ENCODE measurements at places on chromosomes 6 and 20.

DNA sequence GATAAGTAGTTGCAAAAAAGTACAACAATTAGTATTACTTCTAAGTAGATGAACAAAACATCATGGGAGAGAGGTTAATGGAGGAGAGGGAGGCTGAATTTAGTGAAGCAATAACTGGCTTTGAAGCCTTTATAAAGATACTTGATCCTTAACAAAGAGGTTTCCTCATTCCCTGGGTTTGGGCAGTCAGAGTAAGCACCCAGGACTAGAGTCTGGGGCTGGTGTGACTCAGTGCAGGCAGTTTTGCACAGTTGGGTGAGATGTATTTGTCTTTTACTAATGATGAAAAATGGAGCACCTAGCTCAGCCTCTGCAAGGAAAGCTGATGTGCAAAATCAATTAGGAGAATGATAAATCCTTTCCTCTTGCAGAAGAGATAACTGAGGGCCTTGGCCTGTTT, 11.8 kb upstream of the OPN5 start:
- DNase-seq: no peak

- peak; percentile 15 for DNase-seq
Measured at GRCh38 chr20:54177378-54177777, 3.6 kb upstream of the CYP24A1 start.

- DNase-seq: no peak
Measured at GRCh38 chr6:827431-827830, 134.5 kb upstream of the EXOC2 start.

GRCh38 chr6:48429021-48429420, 318.0 kb upstream of the PTCHD4 start:
- DNase-seq: no peak

- no peak for DNase-seq
Measured at GRCh38 chr6:143549949-143550268, 38.4 kb upstream of the FUCA2 start.

GRCh38 chr6:69868252-69868804, 2.0 kb downstream of the COL19A1 start:
- DNase-seq: no peak

DNA sequence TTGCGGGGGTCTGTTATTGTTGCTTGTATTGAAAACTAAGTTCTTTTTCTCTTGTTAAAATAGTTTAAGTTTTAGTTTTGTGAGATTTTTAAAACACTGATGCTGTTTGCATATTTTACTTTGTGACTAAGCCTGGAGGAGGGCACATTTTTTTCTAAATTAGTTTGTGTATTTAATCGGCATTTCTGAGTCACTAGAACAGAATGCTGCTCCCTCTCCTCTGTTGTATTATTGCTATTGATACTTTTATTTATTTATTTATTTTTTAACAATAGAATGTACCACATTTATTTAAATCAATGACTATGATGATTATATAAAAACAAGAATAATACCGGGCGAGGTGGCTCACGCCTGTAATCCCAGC, 5.1 kb upstream of the FAM50B start:
- DNase-seq: no peak

DNA sequence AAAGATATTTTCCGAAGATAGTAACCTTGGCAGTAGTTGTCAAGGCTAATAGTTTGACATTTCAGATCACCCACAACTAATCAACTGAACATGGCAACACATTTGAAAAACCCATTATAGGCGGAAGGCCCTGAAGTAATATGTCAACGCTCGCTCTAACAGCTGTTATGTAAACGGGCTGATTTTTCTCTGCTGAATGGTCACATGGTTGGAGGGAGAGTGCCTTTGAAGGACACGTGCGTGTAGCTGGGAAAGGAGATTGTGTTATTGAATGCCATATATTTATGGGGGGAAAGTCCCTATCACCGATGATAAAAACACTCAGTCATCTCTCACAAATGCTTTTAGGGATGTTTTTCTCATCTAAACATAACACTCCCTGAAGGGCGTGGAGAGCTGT, 160.0 kb upstream of the RALGAPA2 start:
- no peak for DNase-seq

DNA sequence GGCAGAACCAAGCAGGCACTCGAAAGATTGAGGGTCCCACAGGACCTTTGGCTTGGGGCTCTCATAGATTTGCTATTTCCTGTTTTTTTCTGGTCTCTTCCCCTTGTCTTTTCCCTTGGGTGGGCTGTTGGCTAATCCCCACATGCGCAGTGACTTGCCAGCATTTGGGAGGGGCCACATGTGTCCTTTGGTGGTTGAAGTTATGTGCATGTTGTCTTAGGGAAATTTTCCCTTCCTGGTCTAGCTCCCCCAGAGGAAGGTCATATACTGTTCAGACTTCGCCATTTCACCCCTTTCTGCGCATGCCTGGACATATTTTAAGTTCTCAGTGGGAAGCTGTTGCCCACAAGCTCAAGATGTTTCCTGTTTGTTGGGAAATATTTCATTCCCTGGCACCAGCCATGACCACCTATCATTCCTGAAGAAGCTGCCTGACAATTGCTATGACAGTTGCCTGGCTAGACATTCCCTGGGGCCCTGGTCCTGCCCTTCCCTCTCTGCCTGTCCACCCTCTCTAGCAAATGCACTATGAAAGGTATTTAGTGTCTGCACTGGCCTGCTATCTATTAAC, 156.2 kb upstream of the THBS2 start:
- DNase-seq: no peak

DNA sequence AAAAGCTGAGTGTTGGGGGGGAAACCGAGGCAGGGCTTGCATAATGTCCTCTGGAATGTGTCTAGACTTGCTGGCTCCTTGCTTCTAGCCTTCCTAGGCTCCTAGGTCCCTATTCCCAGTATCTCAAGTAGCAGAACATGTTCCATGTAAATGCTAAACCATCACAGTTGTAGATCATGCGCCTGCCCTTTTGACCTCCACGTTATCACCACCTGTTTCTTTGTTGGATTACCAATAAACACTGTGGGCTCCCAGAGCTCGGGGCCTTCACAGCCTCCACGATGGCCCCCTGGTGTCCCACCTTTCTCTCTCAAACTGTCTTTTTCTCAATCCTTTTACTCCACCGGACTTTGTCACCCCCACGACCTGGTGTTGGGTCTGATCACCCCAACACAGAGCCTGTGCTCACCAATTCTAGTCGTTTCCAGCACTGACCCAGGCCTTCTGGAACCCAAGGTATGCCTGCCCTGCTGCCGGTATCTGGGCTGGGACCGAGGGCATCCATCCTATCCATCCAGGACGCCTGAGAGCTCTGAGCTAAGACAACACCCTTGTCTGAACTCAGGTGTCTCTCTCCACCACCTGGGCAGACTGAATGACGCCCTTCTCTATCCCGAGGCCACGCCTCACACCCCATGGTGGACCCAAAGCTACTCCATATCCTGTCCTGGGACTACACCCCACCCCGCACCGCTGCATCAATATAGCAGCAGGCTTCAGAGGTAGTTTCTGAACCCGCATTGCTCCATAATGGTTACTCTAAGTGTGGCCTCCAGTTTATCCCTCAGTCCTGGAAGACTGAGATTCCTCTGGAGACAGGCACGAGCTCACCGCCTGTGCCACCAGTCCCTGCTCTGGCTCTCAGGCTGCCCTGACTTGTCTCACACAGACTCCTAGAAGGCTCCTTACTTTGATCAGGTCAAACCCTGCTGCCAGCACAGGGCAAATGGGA, 9.3 kb upstream of the PRR18 start:
- DNase-seq: peak; percentile 38

DNA sequence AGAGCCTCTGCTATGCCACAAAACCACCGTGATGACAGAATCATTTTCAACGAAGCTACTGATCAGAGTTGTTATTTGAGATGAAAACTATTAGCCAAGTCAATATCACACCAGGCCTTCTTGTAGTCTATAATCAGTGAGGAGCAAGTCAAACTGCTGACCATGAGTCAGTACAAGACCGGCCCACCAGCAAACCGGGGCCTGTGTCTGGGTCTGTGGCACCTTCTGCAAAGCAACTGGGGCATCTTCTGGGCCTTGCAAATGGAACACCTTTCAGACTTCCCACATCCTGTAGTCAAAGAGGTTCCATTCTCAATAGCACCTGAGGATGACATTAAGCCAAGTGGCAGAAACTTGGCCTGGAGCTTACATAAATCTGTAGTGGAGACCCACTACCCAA, 38.5 kb downstream of the CPXM1 start:
- DNase-seq: no peak

GRCh38 chr6:85404564-85405174, 45.2 kb upstream of the NT5E start:
- no peak for DNase-seq

DNA sequence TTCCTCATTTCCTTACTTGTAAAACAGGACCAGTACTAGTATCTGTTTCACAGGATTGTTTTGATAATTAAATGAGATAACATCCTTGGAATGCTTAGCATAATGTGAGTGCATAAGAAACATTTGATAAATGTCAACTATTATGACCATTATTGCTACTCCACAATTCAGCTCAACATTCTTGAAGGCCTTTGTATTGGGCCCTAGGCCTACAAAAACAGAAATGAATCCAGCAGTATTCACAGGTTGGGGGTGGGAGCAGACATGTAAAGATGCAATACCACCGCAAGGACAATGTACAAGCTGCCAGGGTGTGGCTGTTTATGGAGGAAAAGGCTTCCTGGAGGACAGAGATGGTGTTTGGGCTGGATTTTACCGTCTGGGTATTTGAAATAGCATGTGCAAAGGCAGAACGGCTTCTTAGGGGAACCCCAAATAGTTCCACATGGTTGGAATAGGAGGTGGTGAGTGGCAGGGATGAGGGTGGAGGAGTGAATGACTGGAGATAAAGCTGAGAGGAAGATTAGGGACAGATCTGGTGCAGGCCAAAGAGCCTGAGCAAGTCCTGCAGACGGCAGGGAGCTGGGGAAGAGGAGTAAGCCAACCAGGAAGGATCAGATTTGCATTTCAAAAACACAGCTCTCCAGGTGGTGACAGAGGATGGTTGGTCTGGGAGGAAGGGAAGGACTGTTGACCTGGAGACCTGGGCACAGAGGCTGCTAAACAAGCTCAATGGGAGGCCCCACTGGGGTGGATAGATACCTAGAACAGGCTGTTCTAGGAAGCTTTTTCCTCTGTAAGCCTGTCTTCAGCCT, 57.0 kb upstream of the EPB41L1 start:
- DNase-seq: peak; percentile 66

- no peak for DNase-seq
Measured at GRCh38 chr20:25187635-25188034, 7.9 kb upstream of the ENTPD6 start.

GRCh38 chr6:24576447-24576846, 69.5 kb downstream of the KIAA0319 start:
- no peak for DNase-seq

DNA sequence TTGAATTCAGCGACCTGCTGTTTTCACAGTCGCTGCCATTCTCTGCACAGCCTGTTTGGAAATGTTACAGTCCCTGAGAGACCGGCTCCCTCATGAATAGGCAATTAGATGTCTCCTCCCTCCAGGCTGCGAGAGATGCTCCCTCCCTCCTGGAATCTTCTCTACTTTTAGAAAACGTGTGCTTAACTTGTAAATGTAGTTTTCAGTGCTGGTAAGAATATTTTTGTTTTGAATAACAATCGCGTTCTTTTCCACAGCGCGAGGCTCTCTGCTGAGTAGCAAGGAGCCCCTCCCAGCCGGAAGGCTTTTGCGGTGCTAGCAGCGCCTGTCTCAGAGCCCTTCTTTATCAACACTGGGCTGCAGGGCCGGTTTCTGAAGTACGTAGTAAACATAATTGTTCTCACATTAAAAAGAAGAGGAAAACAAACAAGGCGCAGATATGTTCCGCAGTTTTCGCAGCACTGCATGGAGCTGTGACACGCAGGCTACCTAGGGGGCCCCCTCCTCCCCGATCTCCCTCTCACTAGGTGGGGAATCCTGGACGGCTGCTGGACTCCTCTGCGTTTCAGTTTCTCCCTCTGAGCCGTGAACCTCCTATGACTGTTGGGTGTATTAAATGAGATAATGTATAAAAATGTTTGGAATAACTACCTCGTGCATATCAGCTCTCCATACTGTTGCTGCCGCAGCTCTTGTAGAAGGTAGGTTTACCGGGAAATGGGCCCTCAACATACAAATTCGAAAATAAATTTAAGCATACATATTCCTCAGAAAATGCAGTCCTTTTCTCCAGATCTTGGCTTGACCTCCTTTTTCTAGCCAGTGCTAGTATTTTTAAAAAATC, 79.0 kb upstream of the SPACA1 start:
- peak; percentile 66 for DNase-seq

DNA sequence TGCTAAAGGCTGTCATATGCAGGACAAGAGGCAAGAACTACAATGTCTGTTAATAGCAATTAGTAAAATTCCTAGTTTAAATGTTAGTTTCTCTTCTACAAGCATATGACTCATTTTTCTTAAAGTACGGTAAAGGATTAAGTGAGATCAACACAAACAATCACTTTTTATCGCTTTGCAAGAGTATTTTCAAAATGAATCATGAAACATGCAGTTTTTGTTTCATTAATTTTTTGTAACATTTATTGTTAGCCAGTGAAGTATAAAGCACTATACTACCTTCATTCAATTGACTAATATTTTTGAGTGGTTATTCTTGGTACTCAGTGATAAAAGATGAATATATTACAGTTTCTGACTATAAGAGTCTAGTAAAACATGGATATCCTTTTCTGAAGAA, 138.6 kb downstream of the AHI1 start:
- DNase-seq: no peak

DNA sequence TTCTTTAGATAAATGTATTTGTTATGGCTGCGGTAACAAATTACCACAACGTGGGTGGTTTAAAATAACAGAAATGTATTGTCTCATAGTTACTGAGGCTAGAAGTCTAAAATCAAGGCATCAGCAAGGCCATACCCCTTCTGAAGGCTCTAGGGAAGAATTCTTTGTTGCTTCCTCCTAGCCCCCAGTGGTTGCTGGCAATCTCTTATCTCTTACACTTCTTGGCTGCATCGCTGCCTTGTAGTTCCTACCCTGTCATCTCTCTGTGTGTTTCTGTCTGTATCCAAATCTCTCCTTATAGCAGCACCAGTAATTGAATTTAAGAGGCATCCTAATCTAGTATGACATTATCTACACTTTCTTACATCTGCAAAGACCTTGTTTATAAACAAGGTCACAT, 534.7 kb downstream of the PHF3 start:
- no peak for DNase-seq

DNA sequence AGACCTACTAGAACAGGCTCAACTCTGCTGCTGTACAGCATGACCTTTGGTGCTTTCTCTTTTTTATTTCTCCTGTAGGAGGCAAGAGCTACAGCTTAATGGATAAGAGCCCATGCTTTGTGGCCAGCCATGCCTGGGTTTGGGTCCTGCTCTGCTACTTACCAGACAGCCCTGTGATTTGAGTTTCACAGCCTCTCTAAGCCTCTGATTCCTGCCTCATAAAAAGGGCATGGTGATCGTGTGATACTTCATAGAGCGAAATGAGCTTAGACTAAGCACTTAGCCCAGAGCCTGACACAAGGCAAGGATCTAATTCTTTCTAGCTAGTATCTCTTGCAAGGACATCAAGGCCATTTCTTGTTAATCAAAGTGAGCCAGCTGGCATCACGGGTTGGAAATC, 19.3 kb upstream of the PDE7B start:
- DNase-seq: peak; percentile 56

DNA sequence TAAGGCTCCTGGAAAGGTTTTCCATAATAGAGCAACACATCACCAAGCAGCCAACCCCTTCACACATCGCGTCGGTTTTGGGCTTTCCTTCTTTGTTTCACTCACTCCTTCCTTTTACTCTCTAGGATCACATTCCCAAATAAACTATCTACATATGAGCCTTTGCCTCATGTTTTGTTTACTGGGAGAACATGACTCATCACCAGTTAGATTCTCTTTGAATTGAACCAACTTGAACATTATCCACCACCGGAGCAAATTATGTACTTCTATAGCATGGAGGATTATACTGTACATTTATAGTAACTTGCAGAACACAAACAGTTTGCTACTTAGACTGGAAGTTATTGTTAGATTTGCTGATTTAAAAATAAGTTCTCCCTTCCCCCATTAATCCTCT, 41.0 kb downstream of the SAMD5 start:
- DNase-seq: no peak

Data from islet precursor cell (in vitro differentiated cells).